ENCODE measurements at places on chromosomes 16 and 17.

GRCh38 chr16:12502676-12503075, 301.0 kb downstream of the CPPED1 start:
- DNase-seq: no peak

DNA sequence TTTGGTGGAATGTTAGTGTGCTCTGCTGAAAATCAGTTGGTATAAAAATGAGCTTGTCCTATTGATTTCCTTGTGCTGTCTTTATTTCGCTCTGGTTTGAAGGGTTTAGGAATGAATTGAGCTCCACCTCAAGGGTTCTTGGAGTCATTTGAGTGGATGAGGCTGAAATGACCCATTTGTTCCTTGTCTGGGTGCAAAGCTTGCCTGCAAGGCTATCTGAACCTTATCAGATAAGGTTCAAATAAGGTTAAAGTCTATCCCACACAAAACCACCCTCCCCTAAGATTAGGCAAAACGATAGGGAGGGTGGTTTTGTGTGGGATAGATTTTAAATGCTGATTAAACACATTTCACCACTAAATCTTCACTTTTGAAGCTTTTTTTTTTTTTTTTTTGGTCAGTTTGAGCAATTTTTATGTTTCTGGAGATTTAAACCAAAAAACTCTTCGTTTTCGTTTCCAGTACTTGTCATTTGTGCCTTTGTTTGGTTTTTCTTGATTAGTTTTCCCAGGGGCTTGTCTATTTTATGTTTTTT, 62.7 kb downstream of the ARHGAP44 start:
- DNase-seq: no peak

- no peak for DNase-seq
Observed at GRCh38 chr17:66620528-66620927, 214.4 kb upstream of the CACNG5 start.

GRCh38 chr17:36545077-36545464, 352 bp downstream of the GGNBP2 start:
- no peak for DNase-seq

DNA sequence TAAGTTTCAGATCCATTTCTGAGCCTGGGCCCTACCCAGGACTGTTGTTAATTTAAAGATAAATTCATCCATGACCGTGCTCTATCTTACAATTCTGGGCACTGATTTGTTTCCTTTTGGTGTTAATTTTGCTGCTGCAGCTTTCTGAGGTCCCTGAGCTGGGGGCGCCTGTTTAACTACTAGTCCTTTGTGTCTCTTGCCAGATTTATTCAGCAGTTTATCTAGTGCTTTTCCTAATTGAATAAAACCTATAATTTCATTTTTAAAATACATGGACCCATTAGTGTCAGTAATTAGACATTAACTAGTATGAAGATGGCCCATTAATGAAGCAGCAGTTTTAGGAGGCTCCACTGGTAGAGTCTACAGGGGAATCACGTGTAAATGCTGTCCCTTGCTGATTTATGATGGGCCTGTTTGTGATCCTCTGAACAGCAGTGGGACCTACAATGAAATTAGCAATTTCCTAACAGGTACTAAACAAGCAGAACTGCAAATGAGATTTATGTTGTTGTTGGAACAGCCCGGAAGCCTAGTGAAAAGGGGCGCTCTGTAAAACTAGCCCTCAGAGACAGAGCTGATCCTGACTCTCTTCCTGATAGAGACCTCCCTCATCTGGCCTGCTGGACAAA, 54.7 kb downstream of the HS3ST2 start:
- no peak for DNase-seq

GRCh38 chr16:55572439-55572838, 6.0 kb downstream of the CAPNS2 start:
- no peak for DNase-seq

DNA sequence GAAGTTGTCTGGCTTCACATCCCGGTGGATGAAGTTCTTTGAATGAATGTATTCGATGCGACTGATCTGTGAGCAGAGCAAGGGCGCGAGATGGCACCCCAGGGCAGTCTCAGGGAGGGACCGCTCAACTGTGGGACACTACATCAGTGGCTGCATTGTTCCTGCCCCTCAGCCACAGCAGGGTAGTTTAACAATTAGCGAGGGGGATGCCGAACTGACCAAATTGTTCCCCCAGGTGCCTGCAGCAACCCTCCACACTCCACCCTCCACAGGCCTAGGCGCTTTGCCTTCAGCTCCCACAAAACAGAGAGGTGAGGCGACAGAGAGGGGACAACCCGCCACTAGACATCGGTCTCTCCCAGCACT, 20.3 kb downstream of the CSNK1D start:
- DNase-seq: no peak

- no peak for DNase-seq
Observed at GRCh38 chr16:48184681-48185080, 28.9 kb upstream of the ABCC12 start.

DNA sequence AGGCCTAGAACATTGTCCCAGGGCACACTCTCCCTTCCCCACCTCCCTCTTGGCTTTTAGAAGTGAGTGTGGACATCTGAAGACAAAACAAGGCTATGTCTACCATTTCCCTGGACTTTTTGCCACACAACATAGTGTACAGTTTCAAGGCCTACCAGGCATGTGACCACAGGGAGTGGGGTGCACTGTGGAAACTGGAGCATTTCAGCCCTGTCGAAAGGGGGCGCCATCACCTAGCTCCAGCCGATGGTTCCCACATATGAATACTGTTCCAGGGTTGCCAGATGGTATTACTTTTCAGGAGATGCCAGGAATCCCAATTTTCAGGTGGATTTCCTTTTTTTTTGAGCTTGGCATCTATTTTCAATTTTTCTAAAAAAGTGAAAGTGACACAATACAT, 140.7 kb downstream of the KATNIP start:
- DNase-seq: no peak

- DNase-seq: no peak
Observed at GRCh38 chr17:51611585-51611984, 351.2 kb downstream of the UTP18 start.

DNA sequence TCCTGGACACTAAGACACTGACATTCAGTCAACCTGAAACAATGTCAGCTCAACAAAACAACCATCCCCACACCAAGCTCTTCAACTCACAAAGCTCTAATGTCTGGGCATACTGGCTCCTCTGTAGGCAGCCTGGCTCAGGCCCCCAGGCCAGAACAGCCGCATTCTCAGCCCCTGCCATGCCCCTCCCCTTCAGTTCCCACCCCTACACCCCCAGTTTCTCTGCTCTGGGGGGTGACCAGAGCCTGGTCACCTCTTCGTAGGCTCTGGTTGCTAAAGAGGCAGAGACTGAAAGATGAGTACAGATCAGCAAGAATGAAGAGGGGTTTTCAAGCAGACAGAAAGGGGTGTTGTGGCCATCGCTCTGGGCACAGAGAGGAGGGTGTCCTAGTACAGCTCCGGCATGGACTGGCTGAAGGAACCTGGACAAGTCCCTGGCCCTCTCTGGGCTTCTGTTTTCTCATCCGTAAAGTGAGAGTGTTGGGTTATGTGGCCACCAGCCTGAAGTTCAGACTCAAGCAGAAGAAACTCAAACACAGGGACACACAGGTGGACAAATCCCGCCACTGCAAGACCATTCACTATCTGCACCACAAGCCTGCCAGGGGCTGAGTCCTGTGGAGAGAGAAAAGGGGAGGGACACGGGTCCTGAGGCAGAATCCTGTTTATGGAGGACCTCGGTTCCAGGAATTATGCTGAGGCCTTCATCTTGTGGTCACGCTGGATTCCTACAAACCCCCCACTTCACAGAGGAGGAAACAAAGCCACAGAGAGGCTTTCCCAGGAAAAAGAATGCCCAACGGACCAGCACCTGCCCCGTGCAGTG, 987 bp upstream of the SLC4A1 start:
- DNase-seq: no peak

DNA sequence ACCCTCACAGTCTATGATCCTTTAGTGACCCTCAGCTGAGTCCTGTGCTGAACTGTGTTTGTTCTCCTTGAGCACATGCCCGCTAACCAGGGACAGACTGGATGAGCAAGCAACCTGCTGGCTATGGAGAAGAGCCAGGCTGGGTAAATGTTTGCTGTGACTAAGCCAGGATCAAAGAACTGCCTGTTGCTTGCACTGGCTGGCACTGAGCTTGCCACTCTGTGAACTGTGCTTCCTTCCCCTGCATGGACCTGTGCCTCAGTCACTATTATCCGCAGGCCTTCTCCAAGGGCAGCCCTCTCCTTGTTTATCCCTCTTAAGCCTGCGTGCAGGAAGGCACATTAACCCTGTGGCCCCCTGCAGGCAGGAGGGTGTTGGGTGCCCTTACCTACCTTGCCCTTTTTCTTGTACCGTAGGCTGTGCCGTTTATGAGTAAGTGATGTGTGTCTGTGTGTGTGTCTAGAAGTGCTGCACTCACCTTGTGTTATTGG, 7.4 kb downstream of the PNPO start:
- DNase-seq: no peak

- DNase-seq: no peak
Observed at GRCh38 chr16:57013902-57014301, 24.5 kb downstream of the NLRC5 start.

- no peak for DNase-seq
Observed at GRCh38 chr17:30942308-30943079, 20.7 kb downstream of the ADAP2 start.

DNA sequence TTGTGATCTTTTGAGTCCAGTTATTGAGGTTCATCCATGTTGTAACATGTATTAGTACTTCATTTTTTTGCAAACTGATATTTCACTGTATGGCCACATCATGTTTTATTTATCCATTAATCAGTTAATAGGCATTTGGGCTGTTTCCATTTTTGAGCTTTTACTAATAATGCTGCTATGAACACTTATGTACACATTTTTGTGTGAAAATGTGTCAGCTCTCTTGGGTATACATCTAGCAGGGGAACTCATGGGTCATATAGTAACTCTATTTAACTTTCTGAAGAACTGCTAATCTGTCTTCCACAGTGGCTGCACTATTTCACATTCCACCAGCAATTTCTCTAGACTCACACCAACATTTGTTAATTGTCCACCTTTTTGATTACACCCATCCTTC, 82.0 kb downstream of the GLG1 start:
- DNase-seq: no peak

- no peak for DNase-seq
Observed at GRCh38 chr17:78598013-78598471, 20.8 kb upstream of the DNAH17 start.

DNA sequence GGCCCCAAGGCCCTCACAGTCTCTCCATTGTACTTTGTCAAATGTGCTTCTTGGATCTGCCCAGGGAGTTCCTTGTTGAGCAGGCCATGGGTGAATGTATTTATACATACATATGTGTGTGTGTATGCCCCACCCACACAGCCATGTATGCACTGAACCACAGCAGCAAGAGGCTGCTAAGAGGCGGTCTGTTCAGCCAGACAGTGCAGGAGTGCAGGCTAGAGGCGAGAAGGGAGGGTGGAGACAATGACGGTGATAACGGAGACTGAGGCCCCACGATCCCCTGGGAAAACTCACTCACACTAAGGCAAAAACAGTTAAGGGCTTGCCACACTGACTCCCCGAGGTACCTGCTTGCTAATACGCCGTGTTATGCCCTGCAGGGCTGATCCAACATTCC, 151.0 kb upstream of the CDC42EP4 start:
- no peak for DNase-seq

DNA sequence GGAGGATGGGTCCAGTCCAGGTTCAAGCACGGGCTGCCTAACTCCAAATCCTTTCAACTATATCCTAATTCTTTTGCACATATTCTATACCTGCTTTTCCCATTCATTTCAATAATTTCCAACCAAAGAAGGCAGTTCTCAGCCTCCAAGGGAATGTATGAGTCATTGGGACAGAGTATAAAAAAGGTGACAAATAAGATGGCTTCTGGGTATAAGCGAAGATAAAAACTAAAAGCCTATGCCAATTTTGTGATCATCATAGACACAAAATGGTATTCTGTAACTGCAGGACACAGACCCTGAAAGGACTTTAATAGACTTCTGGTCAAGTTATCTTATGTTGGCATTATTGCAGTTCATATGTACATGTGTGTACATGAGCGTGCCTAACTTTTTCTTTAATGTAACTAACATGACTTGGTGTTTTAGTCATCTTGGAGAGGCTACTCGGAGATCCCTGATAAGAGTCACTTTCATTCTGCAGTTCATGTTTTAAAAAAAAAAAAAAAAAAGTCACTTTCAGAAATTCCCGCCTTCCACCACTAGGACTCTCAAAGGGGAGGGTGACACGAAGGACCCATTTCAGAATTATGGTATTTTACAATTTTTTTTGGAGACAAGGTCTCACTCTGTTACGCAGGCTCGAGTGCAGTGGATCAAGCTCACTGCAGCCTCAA, 17.3 kb downstream of the COG1 start:
- no peak for DNase-seq

DNA sequence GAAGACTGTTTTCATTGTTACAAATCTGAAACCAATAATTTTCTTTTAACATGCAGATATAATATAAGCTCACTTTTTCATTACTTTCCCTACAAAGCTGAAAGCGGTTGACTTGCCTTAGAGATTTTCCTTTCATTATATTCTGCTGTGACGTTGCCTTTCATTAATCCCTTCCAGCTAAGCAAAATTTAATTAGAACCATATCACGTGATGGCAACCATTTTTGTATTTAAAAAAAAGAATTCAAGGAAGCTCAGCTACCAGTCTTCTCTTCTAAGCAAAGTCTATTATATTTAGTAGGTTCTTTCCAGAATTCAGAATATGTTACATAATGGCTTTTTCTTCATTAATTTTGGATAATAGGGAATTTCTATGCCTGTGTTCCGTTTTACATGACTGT, 186.5 kb downstream of the PRKCA start:
- no peak for DNase-seq

GRCh38 chr16:11100239-11100750, 155.7 kb downstream of the SOCS1 start:
- no peak for DNase-seq

- DNase-seq: no peak
Observed at GRCh38 chr16:52068447-52069074, 478.4 kb downstream of the TOX3 start.

GRCh38 chr16:21338537-21339268, 60.6 kb upstream of the CRYM start:
- no peak for DNase-seq

- no peak for DNase-seq
Observed at GRCh38 chr16:57061084-57061905, 31.1 kb upstream of the CPNE2 start.

GRCh38 chr16:49019081-49019633, 262.5 kb downstream of the CBLN1 start:
- DNase-seq: no peak

- DNase-seq: no peak
Observed at GRCh38 chr16:12240036-12240435, 263.5 kb downstream of the SNX29 start.

All from stimulated activated CD8-positive, alpha-beta memory T cell treated with anti-CD3 and anti-CD28 coated beads, Interleukin-7, amount 100 ng/mL, for 24 hours (primary cell).